ENCODE measurements at places on chromosomes 2 and 18.

- DNase-seq: no peak
Observed at GRCh38 chr2:216732334-216732733, 37.0 kb upstream of the IGFBP5 start.

DNA sequence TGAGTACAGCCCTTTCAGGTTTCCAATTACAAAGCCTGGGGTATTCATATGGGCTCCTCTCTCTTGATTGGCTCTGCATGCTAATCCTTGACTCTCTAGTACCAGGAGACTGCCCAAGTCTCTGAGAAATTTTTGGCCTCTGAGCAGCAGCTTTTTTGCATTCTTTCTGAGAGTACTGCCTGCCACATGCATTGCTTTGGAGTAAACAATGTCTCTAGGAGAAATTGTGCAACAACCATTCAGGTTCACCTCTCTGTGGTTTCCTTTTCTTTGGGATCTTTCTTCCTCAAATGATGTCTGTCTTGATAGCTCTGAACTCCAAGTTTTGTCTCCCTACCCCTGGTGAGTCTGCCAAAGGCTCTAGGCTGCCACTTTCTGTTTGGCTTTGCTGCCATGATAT lies 115.8 kb upstream of the SETBP1 start:
- no peak for DNase-seq

DNA sequence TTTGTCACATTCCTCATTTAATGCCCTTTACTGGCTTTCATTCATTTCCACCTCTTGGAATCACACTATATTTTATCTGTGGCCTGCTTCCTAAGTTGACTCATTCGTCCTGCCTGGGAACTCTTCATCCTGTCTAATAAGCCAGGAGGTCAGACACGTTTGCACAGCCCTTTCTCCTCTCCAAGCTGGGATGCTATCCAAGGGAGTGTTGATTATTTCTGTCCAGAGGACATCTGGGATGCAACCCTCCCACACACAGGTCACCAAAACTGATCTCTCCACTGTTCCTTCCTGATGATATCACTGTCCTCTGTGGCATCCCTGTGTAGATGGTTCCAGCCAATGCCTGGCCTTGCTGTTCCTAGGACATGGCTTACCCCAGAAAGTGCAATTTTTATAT lies 79.8 kb upstream of the NOSTRIN start:
- DNase-seq: no peak

DNA sequence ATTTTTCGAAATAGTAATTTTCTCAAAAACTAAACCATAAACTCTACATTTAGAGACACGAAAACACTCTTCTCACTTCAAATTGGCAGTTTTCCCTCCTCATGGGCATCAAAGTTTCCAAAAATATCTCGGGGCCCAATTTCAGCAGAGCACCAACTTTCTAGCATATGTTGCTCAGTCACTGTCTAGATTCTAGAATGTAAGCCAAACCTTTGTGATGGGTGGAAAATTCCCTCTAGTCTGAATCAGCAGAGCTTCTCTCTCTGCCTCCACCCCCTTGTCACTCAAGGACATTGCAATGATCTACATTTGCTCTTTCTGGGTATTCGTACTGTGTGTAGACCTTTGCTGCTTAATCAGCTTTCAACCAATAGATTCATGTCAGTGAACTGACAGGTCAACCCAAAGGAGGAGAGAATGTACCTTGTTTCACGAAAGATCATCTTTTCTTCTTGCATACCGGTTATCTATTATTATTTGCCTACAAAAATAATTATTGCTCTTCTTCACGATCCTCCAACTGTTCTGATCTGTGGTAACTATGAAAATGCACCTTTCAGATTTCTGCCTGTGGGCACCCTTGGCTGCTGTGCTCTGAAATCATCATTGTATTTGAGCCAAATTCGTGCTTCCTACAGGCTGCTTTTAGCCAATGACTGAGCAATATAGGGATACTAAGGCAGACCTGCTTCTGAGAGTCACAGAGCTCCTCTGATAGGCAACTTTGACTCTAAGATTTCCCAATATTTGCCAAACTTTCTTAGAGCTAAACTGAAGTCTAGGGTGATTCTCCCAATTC lies 38.7 kb upstream of the GLS start:
- no peak for DNase-seq

DNA sequence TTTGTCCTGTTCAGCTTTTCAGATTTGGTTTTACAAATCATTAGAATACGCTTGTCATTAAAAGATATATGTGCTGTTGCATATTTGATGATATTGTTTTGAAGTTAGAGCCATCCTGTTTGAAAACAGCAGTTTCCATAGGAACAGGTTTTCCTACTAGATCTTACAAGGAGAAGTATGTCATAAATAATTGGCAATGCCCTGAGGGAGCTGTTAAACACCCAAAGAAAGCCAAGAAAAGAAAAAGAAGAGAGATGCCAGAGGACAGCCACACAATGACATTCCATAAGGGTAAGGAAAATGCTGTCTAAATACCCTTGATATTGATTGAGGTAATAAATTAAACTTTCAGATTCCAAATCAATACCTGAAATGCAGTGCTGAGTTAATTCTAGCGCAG lies 392.2 kb upstream of the CRIM1 start:
- DNase-seq: no peak

DNA sequence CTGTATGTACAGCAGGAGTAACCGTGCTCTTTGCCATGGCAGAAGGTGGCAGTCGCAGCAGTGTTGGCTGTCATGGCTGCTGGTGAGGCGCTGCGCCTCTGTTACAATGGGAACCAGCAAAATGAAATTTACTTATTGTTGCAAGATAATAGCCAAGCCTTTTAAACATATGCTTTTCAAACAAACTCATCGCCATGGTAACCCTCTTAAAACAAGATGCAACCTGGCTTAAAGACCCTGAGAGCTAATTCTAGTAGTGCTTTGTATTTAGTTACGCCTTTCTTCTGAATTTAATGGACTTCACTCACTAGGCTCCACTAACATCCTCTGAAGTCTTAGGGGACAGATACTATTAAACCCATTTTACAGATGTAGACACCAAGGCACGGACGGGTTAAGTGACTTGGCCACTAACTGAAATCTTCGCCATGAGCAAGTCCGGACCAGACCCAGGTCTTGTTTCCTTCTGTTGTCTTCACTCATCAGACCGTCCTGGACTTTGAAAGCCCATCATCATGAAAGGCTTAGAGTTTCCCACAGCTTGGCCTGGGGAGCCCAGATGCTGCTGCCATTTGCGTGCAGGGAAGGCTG lies 111.6 kb upstream of the ODC1 start:
- DNase-seq: no peak

DNA sequence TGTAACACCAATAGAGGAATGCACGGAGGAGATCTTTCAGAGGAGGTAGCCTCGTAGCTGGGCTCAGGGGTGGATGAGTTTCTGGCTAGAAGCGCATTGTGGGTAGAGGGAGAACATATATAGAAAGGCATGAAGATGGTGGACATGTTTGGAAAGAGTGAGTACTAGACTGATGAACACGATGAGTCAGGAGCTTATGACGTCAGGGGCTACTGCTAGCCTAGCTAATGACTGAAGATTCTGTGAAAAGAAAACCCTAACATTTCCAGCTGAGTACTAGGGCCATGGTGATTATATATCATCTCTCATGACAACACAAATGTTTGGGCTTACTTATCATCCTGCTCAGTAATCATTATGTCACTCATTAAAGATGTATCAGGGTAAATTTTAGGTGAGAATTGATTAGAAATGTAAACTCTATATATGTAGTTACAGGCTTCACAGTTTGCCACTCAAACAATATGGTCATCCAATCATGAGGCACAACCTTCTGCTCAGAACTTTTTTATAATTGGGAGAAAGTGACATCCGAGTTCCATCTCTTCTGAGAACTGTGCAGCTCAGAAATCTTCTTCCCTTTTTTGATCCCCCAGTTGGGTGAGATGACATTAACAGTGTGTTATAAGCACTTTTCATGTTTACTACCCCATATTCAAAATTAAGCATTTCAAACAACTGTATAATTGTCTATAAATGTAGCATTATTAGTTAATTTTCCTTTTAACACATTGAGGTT lies 22.2 kb upstream of the IL1RN start:
- no peak for DNase-seq

DNA sequence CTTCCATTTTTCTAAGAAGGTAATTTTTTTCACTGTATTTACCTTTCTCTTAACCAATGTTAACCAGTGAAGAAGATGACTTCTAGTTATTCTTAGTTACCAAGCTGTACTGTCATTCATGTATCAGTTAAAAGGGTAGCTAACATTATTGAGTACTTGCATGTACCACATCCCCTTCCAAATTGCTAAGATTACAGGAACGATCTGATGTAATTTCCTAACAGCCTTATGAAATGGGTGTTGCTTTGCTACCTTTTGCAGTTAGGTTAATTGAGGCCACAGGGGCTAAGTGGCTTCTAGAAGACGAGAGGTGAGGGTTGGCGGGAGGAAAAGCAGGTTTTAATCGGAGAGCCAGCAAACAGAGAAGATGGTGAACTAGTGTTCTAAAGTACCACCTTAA lies 1.8 kb upstream of the SULT6B1 start:
- DNase-seq: no peak

DNA sequence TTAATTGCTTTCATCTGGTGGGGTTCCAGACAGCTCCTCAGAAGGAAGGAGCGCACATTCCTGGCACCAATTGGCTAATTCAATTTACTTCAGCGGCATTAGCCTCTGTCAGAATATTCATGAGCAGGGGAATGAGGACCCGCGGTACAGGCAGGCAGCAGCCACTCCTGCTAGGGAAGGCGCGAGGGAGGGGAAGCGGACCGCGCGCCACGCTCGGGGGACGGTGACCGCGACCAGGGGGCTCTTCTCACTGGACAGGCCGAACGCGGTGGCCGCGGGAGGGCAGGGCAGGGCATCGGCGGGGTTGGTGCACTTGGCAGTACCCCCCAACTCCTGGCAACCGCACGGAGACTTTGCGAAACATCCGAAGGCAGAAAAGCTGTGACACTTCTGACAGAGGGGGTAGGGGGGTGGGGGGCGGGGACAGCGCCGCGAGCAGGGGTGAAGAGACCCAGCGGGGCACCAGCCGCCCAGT lies at the start of gene CDH20:
Gene CDH20, plus strand, starts transcription at position 160 of the 475 bp plus-strand sequence.
- no peak for DNase-seq

DNA sequence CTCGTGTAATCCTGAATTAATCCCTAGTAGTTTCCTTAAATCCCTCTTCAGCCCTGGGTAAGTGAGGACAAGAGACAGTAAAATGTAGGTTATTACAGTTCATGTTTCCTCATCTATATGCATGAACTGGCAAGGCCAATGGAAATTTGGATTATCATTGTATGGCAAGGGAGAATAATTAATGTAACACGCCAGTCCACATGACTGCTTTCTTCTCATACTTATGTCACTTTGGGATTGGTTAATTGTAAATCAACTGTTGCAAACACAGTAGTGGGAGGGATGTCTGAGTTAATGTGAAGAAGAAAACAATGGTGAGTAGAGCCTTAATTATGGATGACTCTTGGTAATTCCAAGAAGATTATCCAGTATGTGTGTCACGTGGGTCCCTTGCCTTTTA lies 1.7 kb upstream of the SERPINB7 start:
- no peak for DNase-seq

DNA sequence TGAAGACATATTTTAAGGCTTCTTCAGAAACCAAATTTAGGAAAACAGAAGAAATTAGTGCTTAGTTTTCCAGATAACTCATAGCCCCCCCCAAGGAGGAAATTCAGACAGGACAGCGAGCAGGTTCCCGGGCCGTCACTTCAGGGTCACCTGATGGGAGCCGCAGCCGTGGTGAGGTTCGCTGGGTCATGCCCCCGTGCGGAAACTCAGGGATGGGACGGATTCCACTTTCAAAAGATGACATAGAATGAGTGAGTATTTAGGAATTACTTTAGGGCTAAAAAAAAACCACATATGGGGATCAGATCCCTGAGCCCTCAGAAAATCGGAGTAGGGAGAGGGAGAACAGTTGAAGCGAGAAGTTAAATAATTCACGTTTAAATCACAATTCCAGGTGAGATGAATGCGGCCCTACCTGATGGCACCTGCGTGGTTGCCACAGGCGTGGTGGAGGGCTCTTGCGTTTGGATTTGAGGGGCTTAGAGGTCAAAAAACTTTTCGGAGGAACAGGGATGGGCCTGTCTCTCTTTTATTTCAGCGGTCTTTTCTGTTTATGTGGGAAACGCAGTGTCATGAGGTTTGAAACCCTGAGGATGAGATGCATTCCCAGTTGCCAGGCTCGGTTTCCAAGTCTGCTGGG lies 114.4 kb downstream of the NFATC1 start:
- no peak for DNase-seq

DNA sequence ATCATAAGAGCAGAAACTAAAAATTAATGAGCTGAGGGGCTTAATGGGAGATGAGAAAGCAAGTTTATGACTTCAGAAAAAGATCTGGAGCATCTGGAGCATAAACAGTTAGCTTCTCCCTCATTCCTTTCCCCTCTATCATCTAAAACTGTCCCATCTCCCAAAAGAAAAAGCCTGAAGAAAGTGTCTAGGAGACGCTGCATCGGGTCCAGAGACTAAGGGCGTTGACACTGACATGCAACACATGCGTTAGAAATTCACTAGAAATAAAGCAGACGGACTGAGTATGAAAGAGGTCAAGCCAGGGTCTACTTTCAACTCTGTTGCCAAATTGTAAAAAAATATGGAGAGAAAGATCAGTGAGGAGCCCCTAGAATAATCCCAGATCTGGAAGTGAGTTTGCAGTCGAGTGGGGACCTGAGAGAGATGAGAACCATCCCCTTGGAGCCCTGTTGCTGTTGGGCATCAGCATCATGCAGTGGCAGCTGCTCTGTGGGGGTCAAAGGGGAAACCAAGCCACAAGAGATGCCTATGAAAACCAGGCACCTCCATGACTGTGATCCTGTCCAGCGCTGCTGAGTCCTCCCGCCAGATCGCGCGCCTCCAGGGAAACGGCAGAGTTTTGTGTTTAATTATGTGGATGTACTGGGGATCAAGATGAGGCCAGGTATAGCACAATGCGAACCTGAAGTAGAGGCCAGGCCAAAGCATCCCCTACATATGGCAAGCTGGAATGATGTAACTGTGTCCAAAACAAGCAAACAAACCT lies 13.9 kb downstream of the ANTXR1 start:
- no peak for DNase-seq

GRCh38 chr2:75453384-75454240 lies 107.1 kb downstream of the EVA1A start:
- no peak for DNase-seq

DNA sequence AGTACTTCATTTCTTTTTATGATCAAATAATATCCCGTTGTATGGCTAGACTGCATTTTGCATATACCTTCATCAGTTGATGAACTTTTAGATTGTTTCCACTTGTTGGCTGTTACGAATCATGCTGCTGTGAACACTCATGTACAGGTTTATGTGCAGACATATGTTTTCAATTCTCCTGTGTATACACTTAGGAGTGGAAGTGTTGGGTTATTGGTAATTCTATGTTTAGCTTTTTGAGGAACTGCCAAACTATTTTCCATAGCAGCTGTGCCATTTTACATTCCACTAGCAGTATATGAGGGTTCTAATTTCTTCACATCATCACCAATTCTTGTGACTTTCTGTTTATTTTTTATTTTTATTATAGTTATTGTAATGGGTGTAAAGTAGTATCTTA lies 32.1 kb upstream of the LCLAT1 start:
- DNase-seq: no peak

Data from SK-N-MC (cell line).